ENCODE measurements at places on chromosomes 4 and X. TPM values are rescaled to one million over a fixed set of nuclear protein-coding genes. Genes with fewer than 3 reads are reported as not detected.

DNA sequence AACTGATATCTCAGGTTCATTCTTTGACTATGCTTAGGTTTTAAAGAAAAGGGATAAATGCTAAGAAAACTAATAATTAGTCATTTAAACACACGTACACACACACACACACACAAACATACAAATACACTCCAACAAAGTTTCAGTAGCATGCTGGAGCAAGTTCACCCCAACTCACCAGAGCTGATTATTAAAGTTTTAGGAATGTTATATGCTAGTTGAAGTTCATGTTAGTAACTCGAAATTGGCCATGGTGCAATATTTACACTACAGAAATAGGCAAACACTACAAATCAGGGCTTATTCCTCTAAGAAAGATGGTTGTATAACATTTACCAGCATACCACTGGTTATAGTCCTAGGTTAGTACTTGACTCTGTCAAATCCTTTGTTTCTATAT, 384.0 kb upstream of the DIPK2B start:
- no peaks in the 10 kb centered on the region for H3K4me1 ChIP-seq
- no peak for DNase-seq
- no peaks in the 10 kb centered on the region for H3K36me3 ChIP-seq

DNA sequence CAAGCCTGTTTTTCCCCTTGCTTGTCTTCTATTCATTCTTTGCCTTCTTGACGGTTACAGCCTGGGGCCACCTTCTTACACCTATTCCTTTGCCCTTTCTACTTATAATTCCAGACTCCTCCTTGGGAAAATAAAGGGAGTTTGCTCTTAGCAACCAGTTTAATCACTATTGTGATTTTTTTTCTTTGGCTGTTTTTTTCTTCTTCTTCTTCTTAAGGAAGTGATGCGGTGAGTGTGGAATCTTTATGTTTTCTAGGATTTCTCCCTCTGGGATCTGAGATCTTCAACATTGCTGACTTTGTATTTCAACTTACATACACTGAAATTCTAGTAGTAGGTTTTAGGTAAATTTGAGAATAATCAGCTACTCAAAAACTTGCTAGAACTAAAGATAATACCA, 1.1 kb upstream of the KLHL13 start:
- H3K36me3 ChIP-seq, result no peaks in the 10 kb centered on the region
- no peak for DNase-seq

The DEFB131A gene
- not detected for total RNA-seq

GRCh38 chrX:95950679-95951078, 734.0 kb upstream of the DIAPH2 start:
- H3K4me1 ChIP-seq, result no peaks in the 10 kb centered on the region
- no peak overlapping the region for H3K4me3 ChIP-seq
- H3K27ac ChIP-seq, result no peak overlapping the region
- no peaks in the 10 kb centered on the region for H3K27me3 ChIP-seq

The SPANXA1 gene
- not detected for total RNA-seq

The TMEM156 gene
- total RNA-seq, result 14.2 TPM

DNA sequence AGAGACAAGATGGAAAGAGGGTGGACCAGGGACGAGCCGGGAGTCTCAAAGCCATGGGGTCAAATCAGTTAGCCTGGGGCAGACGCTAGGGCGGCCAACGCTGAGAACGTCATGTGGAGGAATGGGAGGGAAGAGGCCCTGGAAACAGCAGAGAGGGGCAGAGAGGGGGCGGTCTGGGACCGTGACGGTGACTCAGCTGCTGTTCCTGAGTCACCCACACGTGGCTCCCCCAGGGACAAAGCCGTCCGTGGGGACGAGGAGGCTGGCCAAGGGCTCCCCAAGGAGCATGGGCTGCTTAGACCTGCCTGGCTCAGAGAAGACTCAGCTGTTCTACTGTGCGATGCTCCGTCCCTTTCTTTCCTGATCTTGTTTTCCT, 108.4 kb upstream of the LRPAP1 start:
- no peak overlapping the region for H3K4me3 ChIP-seq
- H3K36me3 ChIP-seq, result no peaks in the 10 kb centered on the region
- H3K4me1 ChIP-seq, result no peaks in the 10 kb centered on the region
- no peak overlapping the region for H3K27ac ChIP-seq
- DNase-seq, result no peak

Measured in CD4-positive, CD25-positive, alpha-beta regulatory T cell (primary cell).